Activated naive CD8-positive, alpha-beta T cell treated with anti-CD3 and anti-CD28 coated beads for 36 hours (primary cell): ENCODE measurements at places on chromosomes 4 and X.

DNA sequence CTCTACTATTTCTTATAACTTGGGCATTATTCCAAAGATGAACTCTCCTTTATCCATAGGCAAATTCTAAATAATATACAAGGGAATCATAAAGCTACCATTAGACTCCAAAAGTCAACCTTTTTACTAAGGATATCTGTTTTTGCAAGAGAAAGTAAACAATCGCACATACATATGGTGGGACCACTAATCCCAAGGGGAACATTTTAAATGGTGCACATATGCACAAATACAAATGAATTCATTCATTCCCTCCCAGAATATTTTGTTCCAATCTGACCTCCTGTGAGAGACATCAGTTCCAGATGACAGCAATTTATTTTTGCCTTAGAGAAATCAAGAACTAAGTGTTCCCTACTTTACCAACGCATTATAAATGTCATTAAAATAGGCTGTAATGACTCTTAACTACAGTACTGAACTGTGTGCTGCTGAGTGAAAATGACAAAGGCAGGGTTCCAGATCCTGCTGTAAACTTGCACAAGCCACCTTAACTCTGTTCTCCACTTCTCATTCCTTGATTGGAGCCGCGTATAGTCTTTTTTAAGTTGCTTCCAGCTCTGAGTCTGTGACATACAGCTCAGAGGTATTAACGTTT lies 2.0 kb downstream of the DHX15 start:
- DNase-seq, result no peak

GRCh38 chr4:121679267-121679666 lies 17.5 kb downstream of the ANXA5 start:
- no peak for DNase-seq

DNA sequence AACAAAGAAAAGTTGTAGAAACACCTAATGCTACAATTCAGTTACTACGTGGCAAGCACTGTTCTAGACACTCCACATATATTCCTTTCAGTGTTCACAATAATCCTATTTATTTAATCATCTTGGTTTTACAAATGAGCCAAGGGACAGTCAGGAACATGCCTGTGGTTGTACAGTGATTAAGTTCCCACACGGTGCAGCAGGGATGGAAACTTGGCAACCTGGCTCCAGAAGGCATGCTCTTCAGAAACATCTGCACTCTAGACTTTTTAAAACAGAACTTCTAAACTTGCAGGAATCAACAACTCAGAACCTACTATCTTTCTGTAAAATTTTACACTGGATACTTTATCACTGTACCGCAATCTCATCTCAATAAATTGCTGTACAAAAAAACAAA lies 32.1 kb downstream of the TAPT1 start:
- DNase-seq, result no peak

GRCh38 chr4:184011826-184012380 lies 106.8 kb downstream of the STOX2 start:
- no peak for DNase-seq

DNA sequence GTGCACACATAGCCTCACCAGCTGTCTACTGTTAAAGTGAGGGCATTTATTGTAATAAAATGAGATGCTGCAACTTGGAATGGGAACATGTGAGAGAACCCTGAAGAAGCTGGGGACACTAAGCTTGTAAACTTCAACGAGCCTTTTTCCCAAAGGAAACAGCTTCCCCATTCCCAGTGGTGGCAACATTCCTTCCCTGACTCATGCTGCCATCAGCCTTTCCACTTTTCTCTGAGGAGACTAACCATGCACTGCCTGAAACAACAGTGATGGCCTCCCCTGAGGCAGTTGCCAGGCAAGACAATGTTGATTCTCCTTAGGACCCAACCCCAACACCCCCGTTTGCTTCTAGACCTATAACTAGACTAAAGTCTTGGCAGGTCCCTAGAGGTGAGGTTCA lies 928.3 kb downstream of the GLUD2 start:
- no peak for DNase-seq

GRCh38 chr4:112120021-112120420 lies 25.2 kb upstream of the FAM241A start:
- DNase-seq, result no peak

GRCh38 chr4:101232074-101232776 lies 115.1 kb downstream of the PPP3CA start:
- DNase-seq, result peak; percentile 5

- DNase-seq, result no peak
Observed at GRCh38 chr4:83828601-83829000, 292.7 kb downstream of the GPAT3 start.
